ENCODE measurements at places on chromosomes 13 and 19.
A peak's percentile ranks its signal among the peaks of the same experiment; 100 is the strongest.

DNA sequence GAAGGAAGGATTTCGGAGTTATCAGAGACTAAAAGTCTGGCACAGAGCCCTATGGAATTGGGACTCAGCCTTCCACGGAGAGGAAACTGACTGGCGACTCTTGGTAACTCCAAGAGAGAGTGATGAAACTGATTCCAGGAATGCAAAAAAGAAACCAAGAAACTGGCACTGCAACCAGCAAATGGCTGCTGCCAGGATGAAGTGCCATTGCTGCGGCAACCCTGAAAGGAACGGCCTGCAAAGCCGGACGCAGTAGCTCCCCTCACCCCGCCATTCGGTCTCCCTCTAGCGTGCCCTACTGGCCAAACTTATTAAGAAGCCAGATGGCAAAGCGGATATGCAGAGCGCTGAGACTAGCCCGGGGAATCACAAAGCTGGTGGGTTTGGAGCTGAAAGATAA lies 236.0 kb downstream of the PCDH9 start:
- DNase-seq, result no peak

GRCh38 chr13:102550507-102550906 lies 46.3 kb upstream of the TPP2 start:
- no peak for DNase-seq

GRCh38 chr13:71828117-71828516 lies 38.9 kb downstream of the DACH1 start:
- DNase-seq, result no peak

DNA sequence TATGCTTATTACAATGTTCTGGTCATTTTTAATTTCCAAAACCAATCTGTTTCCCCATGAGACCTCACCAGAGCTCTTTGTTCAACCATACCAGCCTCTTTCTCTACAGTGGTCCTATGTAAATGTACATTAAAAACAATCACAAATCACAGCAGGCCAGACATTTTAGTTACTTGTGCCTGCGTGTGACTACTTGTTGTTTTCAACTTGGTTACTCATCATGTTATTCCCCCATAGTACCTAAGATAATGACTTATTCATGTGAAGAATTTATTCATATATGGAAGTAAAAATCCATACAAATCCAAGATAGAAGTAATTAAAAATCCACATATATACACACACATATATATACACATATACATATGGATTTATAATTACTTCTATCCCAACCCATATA lies 379.6 kb downstream of the SLITRK6 start:
- no peak for DNase-seq

- no peak for DNase-seq
Measured at GRCh38 chr19:738509-739128, 12.3 kb upstream of the MISP start.

- DNase-seq, result no peak
Measured at GRCh38 chr13:40340368-40341095, 325.9 kb downstream of the FOXO1 start.

- no peak for DNase-seq
Measured at GRCh38 chr13:104750377-104750776, 1684.2 kb upstream of the SLC10A2 start.

DNA sequence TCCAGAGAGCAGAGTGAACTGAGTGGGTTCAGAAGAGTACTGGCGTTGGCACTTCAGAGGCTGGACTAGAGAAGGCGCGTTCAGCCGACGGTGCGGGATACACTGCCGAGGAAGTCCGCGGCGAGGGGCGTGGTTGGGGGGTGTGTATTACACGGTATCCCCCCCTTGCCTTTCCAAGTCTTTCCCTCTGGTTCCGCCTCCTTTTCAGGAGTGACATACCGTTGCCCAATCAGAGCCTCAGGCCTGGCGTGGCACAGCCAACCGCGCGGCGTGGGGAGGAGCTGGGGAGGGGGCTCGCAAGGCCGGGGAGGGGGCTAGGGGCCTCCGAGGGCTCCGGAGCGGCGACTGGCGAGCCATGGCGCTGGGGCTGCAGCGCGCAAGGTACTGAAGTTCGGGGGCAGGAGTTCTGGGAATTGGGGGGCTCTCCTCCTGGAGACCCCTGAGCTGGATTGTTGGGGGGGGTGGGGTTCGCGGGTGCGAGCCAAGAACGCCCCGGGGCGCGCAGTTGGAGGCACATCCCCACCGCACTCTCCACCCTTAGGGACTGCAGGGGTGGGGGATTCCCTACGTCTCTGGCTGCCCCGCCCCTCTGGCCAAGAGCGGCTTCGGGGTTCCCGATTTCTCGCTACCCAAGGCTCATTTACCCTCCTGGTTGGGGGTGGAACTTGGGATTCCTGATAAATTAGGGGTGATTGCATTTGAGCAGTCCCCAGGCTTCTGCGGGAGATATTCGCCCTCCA lies at the start of gene HIF3A:
Gene HIF3A, plus strand, starts transcription at position 321 of the 740 bp plus-strand sequence. Its CDS starts 35 bp downstream, at position 356.
- DNase-seq, result peak; percentile 40

DNA sequence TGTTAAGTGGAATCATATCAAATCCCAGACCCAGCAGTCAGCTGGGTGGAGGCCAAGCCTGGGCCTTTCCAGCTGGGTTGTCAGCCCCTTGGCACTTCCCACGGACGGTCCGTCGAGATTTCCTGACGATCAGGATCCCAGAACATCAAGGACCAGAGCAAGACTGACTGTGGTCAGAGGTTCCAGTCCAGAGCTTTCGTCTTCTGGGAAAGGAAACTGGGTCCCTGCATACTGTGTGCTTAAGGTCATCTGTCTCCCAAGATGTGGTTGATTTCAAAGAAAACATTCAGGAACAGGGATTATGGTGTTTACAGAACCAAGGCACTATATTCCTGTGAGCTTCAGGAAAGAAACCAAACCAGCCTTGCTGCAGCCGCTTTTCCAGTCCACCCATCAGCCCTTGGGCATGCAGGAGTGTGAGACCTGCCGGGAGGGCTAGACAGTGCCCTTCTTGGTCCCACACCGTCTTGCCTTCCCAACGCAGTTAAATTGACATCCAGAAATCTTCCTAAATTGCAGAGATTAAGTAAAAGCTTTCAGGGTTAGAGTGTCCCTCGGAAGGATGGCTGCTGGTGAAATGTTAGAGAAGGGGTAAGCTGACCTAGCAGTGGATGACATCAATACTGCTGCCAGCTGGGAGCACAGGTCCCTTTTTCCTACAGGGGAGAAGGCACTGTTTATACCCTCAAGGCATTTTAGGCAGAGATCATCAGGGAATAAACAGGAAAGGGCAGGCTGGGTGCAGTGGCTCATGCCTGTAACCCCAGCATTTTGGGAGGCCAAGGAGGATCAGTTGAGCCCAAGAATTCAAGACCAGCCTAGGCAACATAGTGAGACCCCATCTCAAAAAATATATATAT lies 5.0 kb upstream of the C19orf33 start:
- peak; percentile 57 for DNase-seq

GRCh38 chr19:49327878-49328544 lies 3.0 kb upstream of the SLC6A16 start:
- no peak for DNase-seq

DNA sequence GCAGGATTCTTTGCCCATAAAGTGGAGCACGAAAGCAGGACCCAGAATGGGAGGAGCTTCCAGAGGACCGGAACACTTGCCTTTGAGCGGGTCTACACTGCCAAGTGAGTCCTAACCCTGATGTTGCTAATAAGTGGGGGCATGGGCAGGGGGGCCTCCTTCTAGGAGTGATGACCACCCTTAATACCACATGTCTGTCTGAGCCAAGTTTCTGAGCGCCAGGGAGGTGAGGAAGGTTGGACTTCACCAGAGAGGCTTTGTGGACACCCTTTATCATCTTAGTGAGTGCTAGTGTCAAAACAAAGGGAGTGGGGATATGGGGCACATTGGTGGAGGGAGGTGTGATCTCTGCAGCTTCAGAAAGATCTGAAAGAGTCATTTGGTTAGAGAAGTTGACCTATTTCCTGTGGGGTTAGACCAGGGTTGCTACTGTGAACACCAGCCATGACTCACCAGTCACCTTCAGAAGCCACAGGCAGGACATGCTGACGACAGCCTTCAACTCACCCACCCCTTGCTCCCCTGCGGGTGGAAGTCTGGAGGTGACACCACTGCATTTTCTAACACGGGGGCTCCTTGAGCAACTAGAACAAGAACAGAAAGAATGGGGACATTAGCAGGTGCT lies 8.8 kb downstream of the ALOX5AP start:
- no peak for DNase-seq

GRCh38 chr19:19552798-19553197 lies 14.7 kb downstream of the CILP2 start:
- DNase-seq, result no peak

GRCh38 chr13:26760832-26761582 lies 421 bp upstream of the GPR12 start:
- DNase-seq, result no peak

DNA sequence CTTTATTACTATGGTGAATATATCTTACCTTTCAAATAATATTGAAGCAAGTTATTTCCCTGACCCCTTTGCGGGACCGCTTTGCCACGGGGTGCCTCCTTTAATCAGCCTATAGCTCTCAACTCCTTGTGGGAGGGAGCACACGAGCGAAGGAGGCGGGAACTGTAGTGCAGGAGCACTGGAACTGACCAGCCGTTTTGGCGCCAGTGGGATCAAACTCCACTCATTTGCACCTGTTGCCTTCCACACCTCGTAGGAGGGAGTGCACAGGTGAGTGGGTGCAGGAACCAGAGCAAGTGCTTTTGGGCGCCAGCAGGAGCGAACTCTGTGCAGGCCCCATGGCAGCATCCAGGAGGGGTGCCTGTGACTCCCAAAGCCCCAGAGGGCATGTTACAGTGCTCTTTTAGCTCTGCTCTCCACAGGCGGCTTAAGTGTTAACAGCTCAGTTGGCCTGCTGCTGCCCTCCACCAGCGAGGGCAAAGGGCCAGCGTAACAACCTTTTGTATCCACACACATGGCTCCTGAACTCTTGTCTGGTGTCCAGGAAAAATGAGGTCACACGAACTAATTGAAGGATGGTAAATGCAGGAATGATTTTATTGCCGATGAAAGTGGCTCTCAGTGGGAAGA lies 206.9 kb downstream of the GGACT start:
- no peak for DNase-seq

DNA sequence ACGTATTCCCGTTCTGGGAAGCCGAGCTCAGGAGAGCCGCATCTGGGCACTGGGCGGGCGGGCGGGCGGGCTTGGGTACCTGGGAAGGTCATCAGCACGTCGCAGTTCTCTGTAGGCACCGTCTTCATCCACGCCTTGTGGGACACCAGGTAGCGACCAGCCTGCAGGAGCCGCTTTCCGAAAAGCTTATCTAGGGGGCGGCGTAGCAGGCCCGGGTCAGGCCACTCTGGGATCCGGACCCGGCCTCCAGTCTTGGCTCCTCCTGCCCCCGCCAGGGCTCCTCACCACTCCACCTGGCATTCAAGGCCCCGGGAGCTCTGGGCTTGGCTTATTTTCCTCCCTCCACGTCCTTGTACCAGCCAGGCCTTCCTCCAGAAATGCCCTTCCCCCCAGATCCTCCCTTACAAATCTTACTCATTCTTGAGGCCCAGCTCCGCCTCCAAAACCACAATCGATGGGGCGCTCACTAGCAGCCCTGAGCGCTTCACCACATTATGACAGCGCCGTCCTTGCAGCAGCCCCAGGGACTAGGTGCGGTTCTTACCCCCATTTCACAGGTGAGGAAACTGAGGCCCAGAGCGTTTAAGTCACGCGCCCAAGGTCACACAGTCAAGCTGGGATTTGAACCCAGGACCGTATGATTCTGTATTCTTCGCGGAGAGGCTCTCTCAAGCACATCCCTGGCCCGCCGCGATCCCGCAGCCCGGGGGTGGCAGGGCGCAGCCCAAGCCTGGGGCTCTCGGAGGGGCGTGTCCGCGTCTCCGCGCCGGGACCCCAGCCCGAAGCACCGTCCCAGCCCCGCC lies 843 bp downstream of the ANO8 start:
- DNase-seq, result no peak
